ENCODE measurements at places on chromosomes 7 and 10. TPM values are rescaled to one million over a fixed set of nuclear protein-coding genes. Genes with fewer than 3 reads are reported as not detected.

DNA sequence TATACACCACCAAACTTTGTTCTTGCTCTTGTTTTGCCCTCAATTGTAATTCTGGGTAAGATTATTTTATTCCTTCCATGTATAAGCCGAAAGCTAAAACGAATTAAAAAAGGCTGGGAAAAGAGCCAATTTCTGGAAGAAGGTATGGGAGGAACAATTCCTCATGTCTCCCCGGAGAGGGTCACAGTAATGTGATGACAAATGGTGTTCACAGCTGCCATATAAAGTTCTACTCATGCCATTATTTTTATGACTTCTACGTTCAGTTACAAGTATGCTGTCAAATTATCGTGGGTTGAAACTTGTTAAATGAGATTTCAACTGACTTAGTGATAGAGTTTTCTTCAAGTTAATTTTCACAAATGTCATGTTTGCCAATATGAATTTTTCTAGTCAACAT is 12.5 kb upstream of the CFAP69 start:
- H3K4me3 ChIP-seq: no peak overlapping the region
- no peaks in the 10 kb centered on the region for H3K27me3 ChIP-seq
- H3K4me1 ChIP-seq: no peaks in the 10 kb centered on the region
- no peaks in the 10 kb centered on the region for H3K36me3 ChIP-seq

GRCh38 chr10:132102071-132102716 is 36.4 kb downstream of the JAKMIP3 start:
- no peak overlapping the region for H3K4me3 ChIP-seq
- H3K4me1 ChIP-seq: no peaks in the 10 kb centered on the region
- no peaks in the 10 kb centered on the region for H3K36me3 ChIP-seq
- H3K27ac ChIP-seq: no peak overlapping the region

Gene NXPH1
- total RNA-seq: not detected

GRCh38 chr7:65938336-65938895 is 43.6 kb downstream of the GUSB start:
- no peak for DNase-seq
- H3K27me3 ChIP-seq: no peaks in the 10 kb centered on the region
- no peaks in the 10 kb centered on the region for H3K36me3 ChIP-seq
- no peak overlapping the region for H3K4me3 ChIP-seq

Gene TEX36
- not detected for total RNA-seq

DNA sequence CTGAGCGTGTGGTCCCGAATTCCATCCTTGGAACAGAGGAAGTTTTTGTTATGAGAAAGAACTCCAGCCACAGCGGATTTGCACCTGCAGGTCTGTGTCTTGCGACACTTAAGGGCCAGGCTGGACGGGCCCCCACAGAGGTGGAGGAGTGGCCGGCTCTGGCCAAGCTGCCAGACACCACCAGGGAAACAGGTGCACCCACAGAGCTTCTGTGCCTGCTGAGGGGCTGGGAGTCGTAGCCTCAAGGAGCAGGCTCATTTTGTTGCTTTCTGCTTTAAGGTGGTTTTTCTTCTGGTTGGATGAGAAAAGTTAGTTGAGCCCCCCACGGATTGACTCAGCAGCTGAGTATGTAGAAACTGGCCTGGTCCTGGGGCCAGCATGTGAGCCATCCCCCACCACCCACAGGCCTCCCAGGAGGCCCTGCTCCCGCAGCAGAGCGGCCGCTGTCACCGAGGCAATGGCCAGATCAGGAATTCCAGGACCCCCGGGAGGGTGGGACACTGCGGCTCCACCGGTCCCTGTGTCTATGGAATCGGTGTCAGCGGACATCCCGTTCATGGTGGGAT is 41.9 kb downstream of the NKX6-2 start:
- H3K36me3 ChIP-seq: no peaks in the 10 kb centered on the region
- no peak overlapping the region for H3K27ac ChIP-seq
- no peak for DNase-seq
- H3K4me1 ChIP-seq: no peaks in the 10 kb centered on the region
- no peaks in the 10 kb centered on the region for H3K27me3 ChIP-seq

DNA sequence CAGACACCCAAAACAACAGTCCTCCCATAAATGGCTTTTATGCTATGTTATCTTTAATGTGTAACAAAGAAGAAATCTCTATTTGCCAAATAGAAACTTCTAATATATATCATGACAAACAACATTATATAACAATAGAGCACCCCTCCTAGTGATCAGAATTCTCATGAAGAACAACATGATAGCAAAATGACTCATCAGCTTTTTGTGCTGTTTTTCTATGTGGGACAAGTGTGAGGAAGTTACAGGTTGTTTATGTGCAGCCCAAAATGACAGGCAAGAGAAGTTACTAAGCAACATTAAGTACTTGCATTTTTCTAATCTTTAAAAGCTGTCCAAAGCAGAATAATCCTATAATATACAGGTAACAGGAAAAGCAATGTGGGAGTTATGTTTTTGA is 7.7 kb downstream of the DGKB start:
- H3K36me3 ChIP-seq: no peaks in the 10 kb centered on the region
- no peak for DNase-seq
- H3K4me1 ChIP-seq: no peaks in the 10 kb centered on the region
- H3K27me3 ChIP-seq: no peaks in the 10 kb centered on the region
- H3K27ac ChIP-seq: no peak overlapping the region

DNA sequence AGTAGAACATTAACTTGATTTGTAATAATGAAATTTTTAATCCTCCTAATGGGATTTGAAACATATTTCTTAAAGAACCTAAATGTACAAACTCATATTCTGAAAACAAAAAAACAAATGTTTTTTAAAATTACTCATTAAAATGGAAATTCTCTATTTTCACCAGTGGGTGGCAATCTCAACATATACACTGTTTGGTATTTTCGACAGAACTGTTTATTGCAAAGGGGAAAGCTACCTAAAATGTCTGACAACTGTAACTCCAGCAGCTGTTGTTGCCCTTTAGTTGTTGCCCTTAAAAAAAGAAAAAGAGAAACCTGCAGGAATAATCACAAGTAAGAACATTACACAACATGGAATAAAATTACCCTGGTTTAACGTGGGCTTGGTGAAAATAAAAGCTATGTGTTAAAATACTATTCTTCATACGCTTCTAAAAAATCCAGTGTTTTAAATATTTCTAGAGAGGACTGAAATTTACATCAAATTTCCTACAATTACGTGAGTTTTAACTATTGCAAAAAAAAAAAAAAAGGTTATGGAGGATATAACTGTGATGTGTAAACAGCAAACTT is 54.5 kb downstream of the COL1A2 start:
- no peaks in the 10 kb centered on the region for H3K27me3 ChIP-seq
- no peak overlapping the region for H3K27ac ChIP-seq
- no peak for DNase-seq
